ENCODE measurements at places on chromosomes 6 and 20.

DNA sequence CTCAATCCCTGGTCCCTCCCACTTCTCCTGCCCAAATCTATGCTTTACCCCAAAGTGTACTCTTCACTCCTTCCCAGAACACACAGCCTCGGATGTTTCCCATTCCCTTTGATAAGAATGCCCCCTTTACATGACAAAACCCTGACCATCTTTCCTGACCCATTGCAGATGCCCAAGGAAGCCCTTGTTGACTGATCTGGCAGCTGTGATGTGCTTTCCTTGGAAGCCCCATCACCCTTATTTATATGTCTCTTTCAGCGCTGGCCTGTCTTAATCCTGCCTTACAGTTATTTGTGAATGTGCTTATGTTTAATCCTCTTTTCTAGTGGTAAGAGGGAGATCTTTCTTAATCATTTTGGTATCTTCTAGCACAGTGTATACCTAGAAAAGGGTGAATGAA is 523.1 kb downstream of the CD83 start:
- DNase-seq: no peak

DNA sequence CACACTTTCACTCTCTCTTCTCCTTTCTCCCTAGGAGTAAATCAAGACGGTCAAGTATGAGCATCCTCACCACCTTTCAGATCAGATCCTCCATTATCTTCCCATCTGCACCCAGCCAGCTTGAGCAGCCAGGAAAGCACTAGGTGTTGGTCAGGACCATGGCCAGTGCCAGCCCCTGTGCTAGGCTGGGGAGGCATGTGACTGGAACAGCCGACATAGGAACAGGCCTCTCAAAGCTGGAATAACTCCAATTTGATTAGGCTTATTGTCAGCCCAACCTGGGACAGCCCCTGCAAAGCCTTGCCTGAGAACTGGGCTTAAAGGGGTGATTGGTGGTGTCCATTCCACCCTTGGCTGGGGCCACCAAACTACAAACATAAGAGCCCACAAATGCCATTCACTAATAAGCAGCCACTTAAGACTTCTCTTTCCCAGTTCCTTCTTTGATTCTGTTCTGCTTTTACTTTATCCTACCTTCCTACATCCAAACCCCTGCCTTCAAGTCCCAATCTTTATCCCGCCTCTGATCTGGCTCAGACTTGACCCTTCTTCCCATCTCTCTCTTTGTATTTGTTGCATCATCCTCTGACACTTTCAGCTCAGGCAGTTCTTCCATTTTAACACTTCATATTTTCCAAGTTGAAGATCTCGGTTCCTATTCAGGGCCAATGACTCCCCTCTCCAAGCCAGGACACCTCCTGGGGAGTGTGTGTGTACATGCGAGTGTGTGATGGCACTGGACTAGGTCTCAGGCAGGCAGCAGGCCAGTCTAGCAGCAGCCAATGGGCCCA is 4.5 kb upstream of the TREM2 start:
- DNase-seq: no peak

GRCh38 chr6:127971386-127971785 is 70.5 kb upstream of the THEMIS start:
- no peak for DNase-seq

- no peak for DNase-seq
These were observed 23.3 kb downstream of the BCAS1 start for GRCh38 chr20:54047048-54047447.

DNA sequence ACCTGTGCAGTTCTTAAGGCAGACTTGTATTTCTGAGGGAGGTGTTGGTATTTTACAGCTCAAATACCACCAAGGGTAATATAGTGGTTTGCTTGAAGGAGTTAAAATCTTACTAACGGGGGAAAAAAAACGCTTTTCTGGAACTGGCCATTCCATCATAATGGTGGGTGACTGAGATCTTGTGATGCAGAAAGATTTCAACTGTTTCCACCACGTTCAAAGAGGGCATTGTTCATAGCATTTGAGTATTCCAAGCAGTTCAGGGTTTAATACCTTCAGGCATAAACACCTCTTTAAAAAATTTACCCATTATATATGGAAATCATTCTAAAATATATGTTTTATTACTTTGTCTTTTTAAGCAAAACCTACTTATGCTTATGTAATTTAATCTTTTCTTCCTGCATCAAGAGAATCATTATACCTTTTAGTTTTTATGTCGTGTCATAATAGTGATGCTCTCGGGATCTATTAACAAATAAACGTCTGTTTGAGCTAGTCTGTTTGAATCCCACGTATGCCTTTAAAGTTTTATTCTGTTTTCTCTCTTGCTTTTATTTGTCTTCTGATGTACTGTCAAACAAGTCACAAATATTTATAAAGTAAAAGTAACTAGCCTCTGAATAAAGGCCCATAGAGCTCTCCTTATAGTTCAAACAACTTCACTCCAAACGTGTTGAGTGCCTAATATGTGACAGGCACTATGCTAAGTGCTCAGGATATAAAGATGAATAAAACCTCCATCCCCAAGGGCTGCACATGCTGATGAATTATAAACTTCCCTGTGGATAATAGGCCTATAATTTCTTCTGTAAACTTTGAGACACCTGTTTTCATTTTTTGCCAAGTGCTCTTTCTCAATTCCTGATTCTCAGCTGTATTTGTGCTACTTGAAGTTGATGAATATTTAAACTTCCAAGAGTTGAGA is 298.8 kb upstream of the FERMT1 start:
- DNase-seq: no peak

GRCh38 chr20:37407019-37407566 is 61.2 kb downstream of the SRC start:
- DNase-seq: no peak

Measured in NCI-H1436 (cell line).